ENCODE measurements at places on chromosomes 12 and 14.
A peak's percentile ranks its signal among the peaks of the same experiment; 100 is the strongest.

DNA sequence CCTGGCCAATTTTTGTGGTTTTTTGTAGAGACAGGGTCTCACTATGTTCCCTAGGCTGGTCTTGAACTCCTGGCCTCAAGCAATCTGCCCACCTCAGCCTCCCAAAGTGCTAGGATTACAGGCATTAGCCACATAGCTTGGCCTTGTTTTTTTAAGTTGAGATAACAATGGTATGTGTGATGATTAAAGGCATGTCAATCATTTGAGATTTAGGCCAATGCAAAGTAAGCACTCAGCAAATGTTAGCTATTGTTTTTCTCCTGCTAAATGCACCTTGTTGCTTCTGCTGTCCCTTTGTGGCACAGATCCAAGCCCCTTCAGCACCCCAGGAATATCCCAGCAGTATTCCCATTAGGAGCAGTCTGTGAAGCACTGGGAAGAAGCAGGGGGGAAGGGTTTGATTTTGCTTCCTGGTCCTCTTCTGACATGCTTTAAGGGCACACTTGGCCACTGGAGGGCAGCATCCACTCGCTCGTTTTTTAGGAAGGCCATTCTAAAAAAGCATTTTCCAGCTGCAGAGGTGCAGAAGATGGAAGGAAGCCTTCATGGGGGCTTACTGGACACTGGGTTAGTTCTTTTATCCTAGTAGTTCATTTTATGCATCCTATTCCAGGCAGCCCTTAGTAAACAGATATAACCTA is 70.2 kb upstream of the ZFP36L1 start:
- DNase-seq = peak; percentile 68

DNA sequence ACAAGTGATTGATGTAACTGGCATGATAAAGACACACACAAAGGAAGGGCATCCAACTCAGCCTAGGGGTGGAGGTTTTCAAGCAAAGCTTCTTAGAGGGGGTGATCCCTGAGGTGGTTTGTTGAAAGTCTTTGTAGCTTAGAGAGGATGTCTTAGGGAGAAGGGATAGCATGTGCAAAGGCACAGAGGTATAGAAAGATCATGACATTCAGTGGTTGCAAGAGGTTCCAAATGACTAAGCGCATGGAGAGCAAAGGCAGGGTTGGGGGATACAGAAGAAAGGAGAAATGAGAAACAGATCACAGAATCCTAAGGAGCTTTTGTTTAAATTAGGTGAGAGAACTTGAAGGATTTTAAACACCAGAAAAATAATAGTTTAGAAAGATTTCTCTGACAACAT is 5.2 kb upstream of the CCT2 start:
- DNase-seq = no peak

DNA sequence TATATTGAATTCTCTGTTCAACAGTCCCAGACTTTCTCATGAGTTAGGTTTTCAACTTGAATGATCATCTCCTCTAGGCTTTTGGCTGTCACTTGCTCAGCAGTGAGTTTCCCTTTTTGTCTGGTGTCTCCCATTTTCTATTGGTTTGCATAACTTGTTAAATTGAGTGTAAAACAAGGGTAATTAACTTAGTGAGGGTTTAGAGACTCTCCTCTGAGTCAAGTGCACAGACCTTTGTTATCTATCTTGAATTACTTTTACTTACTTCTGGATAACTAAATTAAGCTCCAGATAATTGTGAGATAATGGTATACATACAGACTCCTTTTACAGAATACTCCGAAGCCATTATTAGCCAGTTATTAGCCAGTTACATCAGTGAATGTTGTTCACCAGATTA is 22.0 kb downstream of the MLXIP start:
- no peak for DNase-seq

DNA sequence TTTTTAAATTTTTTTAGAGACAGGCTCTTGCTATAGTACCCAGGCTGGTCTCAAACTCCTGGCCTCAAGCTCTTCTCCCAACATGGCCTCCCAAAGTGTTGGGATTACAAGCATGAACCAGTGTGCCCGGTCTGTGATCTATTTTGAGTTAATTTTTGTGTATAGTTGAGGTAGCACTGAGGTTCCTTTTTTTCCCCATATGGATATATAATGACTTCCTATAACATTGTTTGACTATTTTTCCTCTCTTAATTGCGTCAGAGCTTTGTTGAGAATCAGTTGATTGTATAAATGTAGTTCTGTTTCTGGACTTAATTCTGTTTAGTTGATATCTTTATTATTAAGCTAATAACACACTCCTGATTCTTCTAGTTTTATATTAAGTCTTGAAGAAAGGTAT is 8.6 kb upstream of the M6PR start:
- DNase-seq = no peak

- no peak for DNase-seq
Observed at GRCh38 chr12:98606359-98606988, 13.0 kb downstream of the SLC25A3 start.

DNA sequence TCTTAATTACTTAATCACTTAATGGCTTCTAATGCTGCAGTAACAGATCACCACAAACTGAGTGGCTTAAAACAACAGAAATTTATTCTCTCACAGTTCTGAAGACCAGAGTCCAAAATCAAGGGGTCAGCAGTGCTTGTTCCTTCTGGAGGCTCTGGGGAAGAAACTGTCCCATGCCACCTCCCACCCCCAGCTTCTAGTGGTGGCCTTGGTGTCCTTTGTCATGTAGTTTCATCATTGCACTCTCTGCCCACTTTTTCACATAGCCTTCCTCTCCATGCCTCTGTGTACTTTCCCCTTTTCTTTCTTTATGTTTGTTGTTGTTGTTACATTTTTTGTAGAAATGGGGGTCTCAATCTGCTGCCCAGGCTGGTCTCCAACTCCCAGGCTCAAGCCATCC is 16.1 kb upstream of the UBC start:
- DNase-seq = no peak

- DNase-seq = no peak
Observed at GRCh38 chr12:113058553-113058952, 2.0 kb downstream of the DTX1 start.

DNA sequence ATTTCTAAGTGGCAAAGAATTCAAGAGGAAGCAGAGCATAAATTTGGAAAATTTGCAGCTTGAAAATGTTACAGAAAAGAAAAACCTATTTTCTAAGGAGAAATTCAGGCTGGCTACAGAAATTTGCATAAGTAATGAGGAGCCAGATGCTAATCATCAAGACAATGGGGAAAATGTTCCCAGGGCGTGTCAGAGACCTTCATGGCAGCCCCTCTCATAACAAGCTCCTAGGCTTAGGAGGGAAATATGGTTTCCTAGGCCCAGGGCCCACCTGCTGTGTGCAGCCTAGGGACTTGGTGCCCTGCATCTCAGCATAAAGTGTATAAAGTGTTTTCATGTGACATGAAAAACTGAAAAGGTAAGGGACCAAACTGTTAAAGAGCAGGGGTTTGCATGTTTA is 1796.3 kb upstream of the FLRT2 start:
- DNase-seq = no peak

- no peak for DNase-seq
Observed at GRCh38 chr12:89479982-89480381, 44.6 kb downstream of the GALNT4 start.

DNA sequence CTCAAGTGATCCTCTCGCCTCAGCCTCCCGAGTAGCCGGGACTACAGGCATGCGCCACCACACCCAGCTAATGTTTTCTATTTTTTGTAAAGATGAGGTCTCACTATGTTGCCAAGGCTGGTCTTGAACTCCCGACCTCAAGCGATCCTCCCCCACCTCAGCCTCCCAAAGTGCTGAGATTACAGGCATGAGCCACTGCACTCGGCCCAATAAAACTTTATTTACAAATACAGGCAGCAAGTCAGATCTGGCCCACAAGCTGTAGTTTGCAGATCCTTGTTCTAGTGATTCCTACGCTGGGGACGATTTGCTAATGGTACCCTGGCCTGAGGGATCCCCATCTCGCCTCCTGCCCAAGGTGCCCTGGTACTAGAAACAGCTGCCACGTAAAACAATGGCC is 74.6 kb downstream of the CCDC88C start:
- no peak for DNase-seq

- DNase-seq = no peak
Observed at GRCh38 chr14:29348504-29348903, 579.1 kb downstream of the PRKD1 start.

DNA sequence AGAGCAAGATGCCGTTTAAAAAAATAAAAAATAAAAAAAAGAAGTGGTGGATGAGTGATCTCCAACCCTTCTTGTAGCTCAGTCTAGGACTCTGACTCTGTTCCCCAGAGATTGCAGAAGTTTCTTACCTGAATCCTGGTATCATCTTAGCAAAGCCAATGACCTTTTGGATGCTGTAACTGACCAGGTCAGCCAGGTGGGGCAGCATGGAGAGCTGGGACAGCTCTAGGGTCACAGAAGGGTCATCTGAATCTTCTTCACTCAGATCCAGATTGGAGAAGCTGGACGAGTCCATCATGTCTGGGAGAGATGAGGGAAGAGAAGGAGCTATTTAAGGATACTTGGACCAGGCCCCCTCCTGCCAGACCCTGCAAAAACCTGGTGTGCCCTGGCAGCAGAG is 35.8 kb upstream of the HDAC7 start:
- DNase-seq = no peak

GRCh38 chr12:39587225-39587624 is 32.4 kb downstream of the ABCD2 start:
- DNase-seq = no peak

DNA sequence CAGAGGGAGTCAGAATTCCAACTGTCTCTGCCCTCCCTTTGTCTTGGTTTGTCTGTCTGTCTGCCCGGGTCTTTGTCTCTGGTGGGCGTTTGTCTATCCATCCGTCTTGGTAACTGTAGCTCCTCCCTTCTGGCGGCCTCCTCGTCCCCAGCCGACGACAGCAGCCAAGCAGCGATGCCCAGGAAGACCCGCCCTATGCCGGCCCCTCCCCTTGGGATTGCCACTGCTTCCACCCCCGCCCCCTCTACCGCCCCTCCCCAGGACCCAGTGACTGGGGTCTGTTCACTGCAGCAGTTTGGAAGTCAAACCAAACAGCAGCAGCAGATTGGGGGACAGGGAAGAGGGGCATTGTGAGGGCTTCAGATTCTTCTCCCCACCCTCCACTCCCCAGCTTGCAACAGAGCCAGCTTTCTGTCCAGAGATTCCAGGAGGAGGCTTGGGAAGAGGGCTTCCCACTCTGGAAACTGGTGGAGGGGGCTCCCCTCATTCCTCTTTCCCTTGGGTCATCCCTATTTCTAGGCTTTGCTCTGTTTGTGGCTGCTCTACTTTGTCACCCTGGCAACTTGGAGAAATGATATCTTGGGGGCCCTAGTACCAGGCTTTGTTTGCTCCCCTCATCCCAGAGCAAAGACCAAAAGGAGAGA is 2.4 kb upstream of the RARG start:
- DNase-seq = no peak

- DNase-seq = no peak
Observed at GRCh38 chr12:130602251-130602650, 113.8 kb downstream of the RIMBP2 start.

DNA sequence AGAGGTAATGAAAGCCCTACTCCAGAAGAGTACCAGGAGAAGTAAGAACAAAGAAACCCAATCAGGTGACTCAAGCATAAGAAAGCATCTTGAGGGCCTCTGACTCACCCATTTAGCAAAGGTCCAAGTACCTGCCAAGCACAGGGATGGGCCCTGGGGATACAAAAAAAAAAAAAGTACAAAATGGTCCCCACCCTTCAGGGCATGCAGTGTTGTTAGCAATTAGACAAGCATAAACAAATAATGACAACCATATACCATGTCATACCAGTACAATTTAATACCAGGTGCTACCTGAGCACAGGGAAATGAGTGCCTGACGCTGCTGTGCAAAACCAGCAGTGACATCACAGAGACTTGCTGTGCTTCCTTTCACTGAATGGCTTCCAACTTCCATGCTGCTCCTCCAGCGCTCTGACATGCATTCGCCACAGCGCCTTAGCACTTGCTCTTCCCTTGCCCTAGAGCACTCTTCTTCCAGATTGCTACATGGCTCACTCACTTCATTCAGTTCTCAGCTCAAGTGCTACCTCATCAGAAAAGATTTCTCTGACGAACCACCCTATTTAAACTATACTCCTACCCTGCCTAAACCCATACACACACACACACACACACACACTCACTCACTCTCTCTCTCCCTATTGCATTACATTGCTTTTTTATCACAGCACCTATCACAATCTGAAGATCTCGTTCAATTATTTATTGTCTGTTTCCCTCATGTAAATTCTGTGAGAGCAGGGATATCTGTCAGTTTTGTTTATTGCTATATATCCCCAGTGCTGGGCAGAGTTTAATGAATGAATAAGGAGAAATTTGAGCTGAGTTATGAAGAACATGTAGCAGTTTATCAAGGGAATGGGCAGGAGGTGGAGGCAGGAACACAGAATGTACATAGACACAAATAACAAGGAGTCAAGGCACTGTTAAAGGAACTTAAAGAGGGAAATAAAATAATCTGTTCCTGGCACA is 12.9 kb upstream of the EPS8 start:
- DNase-seq = no peak

DNA sequence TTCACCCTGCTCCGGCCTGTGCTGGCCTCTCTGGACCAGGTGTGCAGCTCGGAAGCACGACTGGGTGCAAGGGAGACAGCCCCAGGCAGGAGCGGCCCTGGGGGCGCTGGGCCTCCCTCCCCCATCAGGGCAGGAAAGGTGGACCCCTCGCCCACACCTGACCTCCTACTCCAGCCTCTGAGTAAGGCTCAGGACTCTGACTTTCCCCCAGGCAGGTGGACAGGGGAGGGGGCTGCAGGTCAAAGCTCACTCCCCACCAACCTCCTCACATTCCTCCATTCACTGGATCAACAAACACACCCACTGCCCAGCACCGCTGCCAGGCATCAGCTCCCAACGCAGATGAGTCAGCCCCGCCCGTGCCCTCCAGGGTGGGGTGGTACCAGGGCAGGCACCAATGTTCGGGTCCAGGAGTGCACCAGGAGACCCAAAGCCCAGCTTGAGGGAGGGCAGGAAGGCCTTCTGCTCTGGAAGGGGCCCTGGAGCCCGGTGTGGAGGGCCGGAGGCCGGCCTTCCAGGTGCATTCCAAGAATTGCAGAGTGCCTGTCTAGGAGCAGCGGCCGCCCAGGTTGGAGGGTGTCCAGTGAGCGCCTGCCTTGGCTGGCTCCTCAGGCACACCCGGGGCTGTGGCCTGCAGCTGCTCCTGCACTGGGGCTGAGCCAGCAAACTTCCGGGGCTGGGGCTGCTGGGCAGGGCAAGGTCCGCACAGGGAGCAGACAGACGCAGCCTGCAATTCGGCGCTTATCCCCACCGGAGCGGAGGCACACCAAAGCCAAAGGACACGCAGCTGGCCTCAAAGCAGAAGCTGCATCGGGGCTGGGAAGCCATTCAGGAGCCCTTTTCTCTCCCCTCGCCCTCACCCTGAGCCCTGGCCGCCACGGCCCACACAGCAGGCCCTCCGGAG is 1.6 kb upstream of the INF2 start:
- DNase-seq = no peak

GRCh38 chr14:79992407-79993198 is 218.7 kb downstream of the DIO2 start:
- DNase-seq = no peak

- no peak for DNase-seq
Observed at GRCh38 chr12:31203261-31203660, 122.7 kb downstream of the SINHCAF start.

Measured in stimulated activated CD4-positive, alpha-beta T cell treated with anti-CD3 and anti-CD28 coated beads, Interleukin-12 subunit alpha, Interleukin-12 subunit beta, amount 100 ng/mL, for 48 hours (primary cell).